ENCODE measurements at places on chromosomes 4 and X.
A peak's percentile ranks its signal among the peaks of the same experiment; 100 is the strongest.

- DNase-seq = peak; percentile 31
Measured at GRCh38 chrX:37871626-37872302, 24.4 kb upstream of the DYNLT3 start.

DNA sequence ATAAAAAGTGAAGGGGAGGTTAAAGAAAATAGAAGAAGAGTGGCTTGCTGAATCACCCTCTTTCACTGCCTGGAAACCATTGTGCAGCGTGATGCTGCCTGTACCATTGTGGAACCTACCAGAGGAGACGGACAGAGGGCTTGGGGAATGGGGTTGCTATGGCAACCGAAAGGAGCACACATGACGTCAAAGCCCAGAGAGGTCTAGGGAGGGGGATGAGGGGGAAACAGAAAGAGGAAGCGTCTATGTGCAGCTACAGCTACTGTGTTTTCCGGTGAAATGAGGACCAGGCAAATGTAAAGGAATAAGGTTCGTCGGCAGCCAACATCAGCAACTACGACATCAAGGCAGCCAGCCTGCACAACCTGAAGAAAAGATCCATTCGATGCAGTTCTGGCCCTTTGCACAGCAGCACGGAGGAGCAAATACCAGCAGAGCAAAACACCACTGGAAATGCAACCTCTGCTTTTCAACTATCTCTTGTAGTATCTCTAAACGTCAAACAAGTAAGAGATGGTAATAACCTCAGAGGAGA, at the start of gene MAPK10:
Gene MAPK10 (minus strand): TSS at position 110 of the 535 bp plus-strand sequence.
- no peak for DNase-seq

DNA sequence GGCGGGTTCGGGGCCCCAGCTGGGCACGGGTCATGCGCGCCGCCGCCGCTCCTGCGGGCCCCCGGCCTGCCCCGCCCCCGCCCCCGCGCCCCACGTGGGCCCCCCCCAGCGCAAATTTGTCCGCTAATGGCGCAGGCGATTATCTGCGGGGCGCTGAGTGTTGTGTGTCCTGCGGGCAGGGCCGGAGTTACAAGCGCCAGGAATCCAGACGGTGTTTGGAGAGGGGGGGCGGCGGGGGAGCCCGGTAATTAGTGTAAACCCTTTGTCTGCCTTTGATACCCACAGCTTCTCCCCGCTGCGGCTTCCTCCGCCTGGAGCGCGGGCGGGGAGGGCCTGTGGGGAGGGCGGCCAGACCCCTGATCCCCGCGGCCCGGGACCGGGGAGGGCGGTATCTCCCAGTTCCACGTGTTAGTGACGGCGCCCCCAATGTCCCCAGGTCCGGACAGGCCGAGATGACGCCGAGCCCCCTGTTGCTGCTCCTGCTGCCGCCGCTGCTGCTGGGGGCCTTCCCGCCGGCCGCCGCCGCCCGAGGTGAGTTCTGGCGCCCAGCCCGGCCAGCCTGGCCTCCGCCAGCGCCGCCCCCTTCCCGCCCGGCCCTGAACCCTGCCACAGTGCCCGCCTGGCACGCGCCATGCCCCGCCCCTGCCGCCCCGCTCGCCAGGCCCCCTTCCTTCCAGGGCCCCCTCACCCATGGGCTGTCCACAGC, 761 bp downstream of the FGFRL1 start:
- no peak for DNase-seq

- DNase-seq = no peak
Measured at GRCh38 chr4:144715230-144715629, 69.3 kb downstream of the HHIP start.

DNA sequence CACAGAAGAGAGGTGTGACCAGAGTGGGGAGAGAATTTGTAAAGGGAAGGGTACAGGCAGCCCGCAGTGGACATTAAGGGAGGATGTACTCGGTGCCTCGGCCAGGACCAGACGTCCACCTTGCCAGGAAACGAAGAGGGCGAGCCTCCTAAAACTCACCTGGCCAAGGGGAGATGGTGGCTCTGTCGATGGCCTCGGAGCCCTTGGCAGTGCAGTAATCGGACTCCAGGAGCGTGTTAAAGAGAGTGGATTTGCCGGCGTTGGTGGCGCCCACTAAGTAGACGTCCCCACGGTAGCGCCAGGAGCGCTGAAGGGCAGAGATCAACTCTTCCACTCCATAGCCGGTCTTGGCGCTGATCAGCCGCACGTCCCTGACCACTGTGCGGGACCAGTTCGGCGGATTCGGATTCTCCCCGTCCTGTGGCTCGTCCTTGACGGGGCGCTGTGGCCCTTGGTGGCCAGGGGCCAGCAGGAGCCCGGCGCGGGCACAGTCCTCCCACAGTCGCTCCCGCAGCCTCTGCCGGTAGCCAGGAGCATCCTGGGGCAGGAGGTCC, 1.0 kb downstream of the NOA1 start:
- peak; percentile 18 for DNase-seq

DNA sequence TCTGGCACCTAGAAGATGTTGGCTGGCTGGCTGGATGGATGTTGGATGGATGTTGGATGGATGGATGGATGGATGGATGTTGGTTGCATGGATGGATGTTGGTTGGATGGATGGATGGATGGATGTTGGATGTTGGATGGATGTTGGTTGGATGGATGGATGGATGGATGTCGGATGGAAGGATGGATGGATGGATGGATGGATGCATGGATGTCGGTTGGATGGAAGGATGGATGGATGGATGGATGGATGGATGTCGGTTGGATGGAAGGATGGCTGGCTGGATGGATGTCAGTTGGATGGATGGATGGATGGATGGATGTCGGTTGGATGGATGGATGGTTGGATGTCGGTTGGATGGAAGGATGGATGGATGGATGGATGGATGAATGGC, 96.7 kb downstream of the PSAPL1 start:
- DNase-seq = no peak

- DNase-seq = no peak
Measured at GRCh38 chr4:1416051-1416947, 10.1 kb upstream of the NKX1-1 start.

DNA sequence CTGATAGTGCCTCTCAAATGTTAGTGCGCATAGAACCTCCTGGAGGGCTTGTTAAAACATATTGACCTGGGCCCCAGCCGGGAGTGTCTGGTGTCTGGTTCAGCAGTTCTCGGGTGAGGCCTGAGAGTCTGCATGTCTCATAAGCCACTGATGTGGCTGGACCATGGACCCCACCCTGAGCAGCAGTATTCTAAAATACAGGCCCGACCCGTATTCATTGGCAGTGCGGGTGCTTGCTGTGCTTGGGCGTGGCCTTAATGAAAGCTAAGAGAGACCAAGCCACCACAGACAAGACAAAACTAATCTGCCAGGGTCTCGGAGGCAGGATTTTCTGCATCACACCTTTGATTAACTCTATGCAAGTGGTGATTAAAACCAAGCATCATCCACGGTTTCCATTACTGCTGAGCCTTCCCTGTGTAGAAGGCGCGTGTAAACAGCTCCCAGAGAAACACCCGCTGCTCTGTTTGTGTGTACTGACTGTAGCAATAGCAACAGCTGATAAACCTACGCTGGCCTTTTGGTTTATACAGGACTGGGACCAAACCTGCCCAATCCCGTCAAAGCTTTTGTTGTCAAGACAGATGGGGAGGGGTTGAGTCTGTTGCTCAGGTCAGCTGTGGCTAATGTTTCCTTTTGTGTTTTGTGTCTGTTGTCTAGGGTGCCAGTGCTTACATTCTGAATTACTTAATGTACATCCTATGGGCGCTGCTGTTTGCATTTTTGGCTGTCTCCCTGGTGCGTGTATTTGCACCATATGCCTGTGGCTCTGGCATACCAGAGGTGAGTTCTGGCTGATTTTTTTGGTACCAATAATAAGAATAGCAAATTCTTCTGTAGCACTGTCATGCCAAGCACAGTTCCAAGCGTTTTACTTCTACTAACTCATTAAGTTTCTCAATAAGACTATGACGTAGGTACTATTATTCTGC, 40.8 kb downstream of the CLCN4 start:
- no peak for DNase-seq

DNA sequence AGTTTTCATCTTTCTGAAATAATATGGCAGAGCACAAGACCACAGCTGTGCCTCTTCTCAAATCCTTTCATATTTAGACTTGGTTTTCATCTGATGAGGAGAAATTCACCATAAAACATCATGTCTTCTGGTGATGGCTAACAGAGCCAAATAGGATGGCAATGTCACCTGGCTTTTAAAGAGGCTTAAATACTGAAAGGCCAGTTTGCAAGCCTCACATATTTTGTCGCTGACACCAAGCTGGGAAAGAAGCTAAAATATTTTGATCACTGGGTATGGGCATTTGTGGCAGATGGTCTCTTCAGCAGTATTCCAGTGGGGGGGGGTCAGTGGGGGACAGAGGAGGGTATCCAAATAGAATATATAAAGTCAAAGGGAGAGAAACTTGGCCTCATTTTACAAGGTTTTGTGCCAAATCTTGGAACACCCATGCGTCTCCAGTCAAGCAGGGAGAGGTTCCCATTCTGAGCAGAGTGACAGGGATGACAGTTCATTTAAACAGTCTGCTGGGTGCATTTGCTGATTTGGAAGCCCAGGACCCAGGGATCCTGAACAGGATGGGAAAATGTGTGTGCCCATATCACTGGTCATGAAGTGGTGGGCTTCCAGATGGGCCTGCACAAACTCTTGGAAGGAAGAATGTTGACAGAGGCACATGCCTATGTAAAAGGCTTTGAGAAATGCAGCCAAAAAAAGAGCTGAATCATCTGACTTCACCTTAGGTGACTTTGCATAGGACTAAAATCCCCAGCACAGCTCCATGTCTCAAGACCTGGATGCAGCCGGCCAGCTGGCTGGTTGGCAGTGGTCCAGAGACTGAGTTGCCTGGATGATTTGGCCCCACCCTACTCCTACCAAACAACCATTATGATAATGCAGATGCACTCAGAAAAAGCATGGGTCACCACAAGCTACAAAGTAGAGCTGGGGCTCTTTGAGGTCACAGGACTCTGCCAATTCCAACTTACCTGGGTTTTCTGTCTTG, 484.4 kb upstream of the NR3C2 start:
- no peak for DNase-seq

GRCh38 chrX:71545364-71545763, 12.5 kb downstream of the OGT start:
- no peak for DNase-seq

- DNase-seq = no peak
Measured at GRCh38 chr4:37765741-37766140, 60.7 kb upstream of the PGM2 start.

GRCh38 chrX:69466546-69466945, 37.6 kb upstream of the NALF2 start:
- no peak for DNase-seq

- no peak for DNase-seq
Measured at GRCh38 chr4:39814403-39815185, 116.7 kb downstream of the UBE2K start.

GRCh38 chr4:102707150-102707549, 53.6 kb downstream of the MANBA start:
- no peak for DNase-seq

DNA sequence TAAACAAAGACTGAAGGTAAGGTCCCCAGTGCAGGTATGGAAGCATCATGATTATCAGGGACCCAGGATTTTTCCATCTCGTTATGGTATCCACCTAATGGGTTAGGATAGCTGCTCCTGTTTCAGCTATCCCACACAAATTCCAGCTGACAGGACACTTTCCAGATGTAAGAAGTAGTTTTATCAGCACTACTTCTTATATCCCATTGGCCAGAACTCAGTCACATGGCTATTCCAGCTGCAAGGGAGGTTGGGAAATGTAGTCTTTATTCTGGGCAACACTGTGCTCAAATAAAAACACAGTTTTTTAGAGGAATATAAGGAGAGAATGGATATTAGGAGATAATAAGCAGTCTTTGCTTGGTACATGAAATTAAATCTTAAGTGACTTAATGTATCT, 96.7 kb downstream of the SRPX start:
- DNase-seq = no peak

DNA sequence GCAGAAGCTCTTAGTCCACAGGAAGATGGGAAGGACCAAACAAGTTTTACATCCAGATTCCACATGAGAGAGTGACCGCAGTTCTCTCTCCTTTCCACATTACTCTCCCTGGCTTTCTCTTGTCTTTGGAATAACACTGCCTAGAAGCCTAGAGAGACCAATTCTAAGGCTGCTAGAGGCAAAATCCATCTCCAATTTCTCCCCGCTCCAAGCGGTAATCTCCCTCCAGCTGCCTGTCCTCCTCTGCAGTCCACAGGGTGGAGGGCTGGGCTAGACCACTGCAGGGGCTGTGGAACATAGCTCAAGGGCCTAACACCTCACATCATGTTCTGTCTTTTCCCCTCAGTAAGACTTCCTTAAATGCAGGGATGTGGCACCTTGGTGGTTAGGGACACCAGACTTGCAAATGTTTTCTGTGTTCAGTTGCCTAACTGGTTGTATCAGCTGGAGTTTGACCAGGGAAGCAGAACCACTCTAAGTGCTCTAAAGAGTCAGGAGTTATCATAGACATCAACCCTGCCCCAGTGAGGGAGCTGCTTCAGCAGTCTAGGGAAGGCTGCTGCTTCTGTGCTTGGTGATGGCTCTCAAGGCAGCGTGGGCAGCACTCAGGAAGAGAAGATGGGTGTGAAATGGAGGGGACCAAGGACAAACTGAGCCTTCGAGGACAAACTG, 423.1 kb downstream of the BCOR start:
- DNase-seq = no peak

- no peak for DNase-seq
Measured at GRCh38 chr4:7190691-7191545, 1.4 kb upstream of the SORCS2 start.

DNA sequence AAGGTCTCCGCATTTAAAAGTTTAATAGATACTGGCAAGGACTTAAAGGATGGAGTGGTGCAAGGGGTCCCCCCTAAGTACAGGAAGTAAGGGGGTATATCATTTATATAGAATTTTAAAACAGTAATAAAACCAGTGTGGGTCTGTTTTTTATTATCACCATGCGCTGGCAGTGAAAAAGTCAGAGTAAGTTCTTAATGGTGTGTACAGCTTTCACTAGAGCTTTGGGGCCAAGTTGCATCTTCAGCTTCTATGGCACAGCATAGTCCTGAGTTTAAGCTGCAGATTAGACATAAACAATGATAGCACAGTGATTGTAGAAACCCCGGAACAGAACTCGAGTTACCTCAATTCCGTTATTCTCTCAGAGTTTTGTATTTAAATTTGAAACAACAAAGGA, 27.6 kb downstream of the RHOH start:
- DNase-seq = no peak

DNA sequence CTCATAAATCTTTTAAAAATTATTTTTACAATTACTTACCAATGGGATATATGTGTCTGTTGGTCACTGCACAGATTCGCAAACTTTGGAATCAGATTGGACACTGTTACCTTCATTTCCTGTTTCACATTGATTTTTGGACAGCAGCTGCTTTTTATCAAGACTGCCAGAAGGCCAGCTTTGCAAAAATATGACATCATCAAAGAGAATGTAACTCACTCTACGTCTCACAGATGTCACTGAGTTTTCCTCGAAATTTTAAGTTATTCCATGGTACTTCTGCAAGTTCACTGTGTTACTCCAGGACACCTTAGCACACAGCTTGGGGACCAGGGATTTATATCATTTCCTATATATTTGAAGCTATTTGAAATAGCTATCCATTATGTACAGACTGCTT, 31.8 kb upstream of the MAGEB2 start:
- DNase-seq = no peak

GRCh38 chr4:52755426-52755825, 4.2 kb upstream of the ERVMER34-1 start:
- DNase-seq = no peak

GRCh38 chr4:174554231-174554728, 32.0 kb upstream of the HPGD start:
- DNase-seq = no peak

- no peak for DNase-seq
Measured at GRCh38 chrX:33741807-33742206, 390.3 kb downstream of the FAM47A start.

All from HEK293T (cell line).